ENCODE measurements at places on chromosomes 11 and 22. TPM values are rescaled to one million over a fixed set of nuclear protein-coding genes. Genes with fewer than 3 reads are reported as not detected.

The AGBL2 gene
- total RNA-seq, result 4.4 TPM

The CCDC89 gene
- total RNA-seq, result 2.2 TPM

The ELMOD1 gene
- total RNA-seq, result 4.7 TPM

The PGR gene
- under 0.01 TPM for total RNA-seq

The PDE2A gene
- total RNA-seq, result 2.9 TPM

The ROBO4 gene
- total RNA-seq, result 2.7 TPM

The MRGPRD gene
- not detected for total RNA-seq

The CFAP68 gene
- total RNA-seq, result 9.3 TPM

The ART5 gene
- total RNA-seq, result 0.22 TPM

The RFPL1 gene
- not detected for total RNA-seq

The FOLR2 gene
- not detected for total RNA-seq

The CATSPERZ gene
- 0.44 TPM for total RNA-seq

The MMP8 gene
- total RNA-seq, result not detected

The C11orf87 gene
- not detected for total RNA-seq

The SYTL2 gene
- 14.6 TPM for total RNA-seq

The UBQLNL gene
- 0.14 TPM for total RNA-seq

The DGCR6L gene
- 56.0 TPM for total RNA-seq

The MYOD1 gene
- not detected for total RNA-seq

Data from placental pericyte (primary cell).